Sciatic nerve (tissue), 2 donors: ENCODE measurements at places on chromosomes 6 and 20. TPM values are rescaled to one million over a fixed set of nuclear protein-coding genes. Genes with fewer than 3 reads are reported as not detected.
A peak's percentile ranks its signal among the peaks of the same experiment; 100 is the strongest.

- DNase-seq: no peak
Measured at GRCh38 chr6:163296835-163297519, 117.5 kb upstream of the QKI start.

DNA sequence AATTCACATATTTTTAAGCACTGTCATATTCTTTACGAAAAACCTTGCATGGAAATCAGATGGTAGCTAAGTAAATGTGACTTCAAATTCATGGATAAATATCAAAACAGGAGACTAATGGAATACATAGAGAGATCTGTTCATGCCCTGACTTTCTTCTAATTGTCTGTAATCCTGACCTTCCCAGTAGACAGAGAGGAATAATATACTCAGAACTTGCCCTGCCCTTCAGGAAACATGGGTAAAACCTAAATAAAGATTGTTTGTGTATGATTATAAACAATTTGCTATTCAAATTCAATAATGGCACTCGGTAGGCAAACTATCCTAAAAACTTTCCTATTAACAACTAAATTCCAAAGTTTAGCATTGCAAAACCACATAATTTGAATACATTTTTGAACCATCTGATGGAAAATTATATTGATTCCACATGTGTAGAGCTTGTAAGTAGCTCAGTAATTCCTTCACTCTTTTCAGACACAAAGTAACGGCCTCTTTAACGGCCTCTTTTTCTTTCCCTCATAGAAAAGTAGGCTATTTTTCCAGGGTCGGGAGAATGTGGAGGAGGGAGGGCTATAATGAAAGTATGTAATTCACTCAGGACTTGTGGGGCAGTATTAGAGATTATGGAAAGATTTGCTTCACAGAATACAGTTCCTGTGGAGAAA is 227.6 kb downstream of the ALDH8A1 start:
- DNase-seq: no peak

CYP39A1 gene
- total RNA-seq: 8.3 TPM

SLC22A16 gene
- 0.22 TPM for total RNA-seq

- DNase-seq: no peak
Measured at GRCh38 chr20:8589956-8590355, 457.9 kb downstream of the PLCB1 start.

LINC00237 gene
- not detected for total RNA-seq

CRISP2 gene
- total RNA-seq: not detected

- DNase-seq: no peak
Measured at GRCh38 chr6:22295145-22295544, 1.7 kb downstream of the PRL start.

SOX12 gene
- total RNA-seq: 17.0 TPM

CDSN gene
- total RNA-seq: not detected

- no peak for DNase-seq
Measured at GRCh38 chr6:27275025-27275956, 27.8 kb downstream of the PRSS16 start.

PLCG1 gene
- total RNA-seq: 148 TPM

CBLN4 gene
- 14.1 TPM for total RNA-seq

DNA sequence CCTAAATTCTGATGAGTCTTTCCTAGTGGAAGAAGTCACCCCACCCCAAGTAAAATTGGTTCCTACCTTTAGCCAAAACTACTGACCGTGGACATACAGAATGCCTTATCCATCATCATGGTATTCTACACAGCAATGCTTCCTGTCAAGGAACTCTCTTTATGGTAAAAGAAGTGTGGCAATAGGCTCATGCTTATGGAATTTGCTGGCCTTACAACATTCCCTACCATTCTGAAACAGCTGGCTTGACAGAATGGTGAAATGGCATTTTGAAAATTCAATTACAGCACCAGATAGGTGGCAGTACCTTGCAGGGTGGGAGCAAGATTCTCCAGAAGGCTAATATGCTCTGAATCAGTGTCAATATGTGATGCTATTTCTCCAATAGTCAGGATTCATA is 41.8 kb upstream of the BACH2 start:
- no peak for DNase-seq

- DNase-seq: no peak
Measured at GRCh38 chr20:6663751-6664388, 103.6 kb upstream of the BMP2 start.

PLAGL1 gene
- total RNA-seq: 65.8 TPM

GRCh38 chr6:143594647-143595046 is 83.1 kb upstream of the PHACTR2 start:
- no peak for DNase-seq

TAF8 gene
- 28.6 TPM for total RNA-seq

DNA sequence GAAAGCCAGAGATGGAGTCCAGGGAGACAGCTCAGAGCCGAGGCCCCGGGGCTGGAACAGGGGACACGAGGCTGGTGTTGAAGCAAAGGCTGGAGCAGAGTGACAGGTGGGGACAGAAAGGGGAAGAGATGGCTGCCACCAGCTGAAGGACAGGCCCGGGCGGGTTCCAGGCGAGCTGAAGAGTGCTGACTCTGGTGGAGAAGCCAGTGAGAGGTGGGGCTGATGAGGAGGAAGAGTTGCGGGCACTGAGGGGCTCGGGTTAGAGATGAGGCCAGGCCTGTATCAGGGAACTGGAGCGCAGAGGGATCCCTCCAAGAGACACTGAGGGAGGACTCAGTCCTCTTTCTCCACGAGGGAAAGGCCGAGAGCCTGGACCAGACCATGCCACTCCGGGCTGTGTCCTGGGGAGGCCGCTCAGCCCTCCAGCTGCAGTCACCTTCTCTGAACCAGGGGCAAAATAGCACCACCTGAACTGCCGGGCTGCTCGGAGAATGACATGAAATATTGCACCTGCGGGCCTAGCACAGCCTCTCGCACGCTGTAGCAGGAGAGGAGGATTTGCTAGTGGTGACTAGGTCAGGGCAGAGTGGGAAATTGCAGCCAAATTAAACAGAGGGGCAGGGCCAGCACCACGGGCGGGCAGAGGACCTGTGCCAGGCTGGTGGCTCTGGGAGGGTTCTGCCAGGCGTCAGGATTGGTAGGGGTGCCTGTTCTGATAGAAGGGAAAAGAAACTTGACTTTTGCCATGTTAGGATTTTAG is 175.9 kb downstream of the ZDHHC14 start:
- DNase-seq: no peak

- no peak for DNase-seq
Measured at GRCh38 chr6:3722785-3723184, 28.7 kb downstream of the PXDC1 start.

THEMIS gene
- total RNA-seq: 1.3 TPM

DNA sequence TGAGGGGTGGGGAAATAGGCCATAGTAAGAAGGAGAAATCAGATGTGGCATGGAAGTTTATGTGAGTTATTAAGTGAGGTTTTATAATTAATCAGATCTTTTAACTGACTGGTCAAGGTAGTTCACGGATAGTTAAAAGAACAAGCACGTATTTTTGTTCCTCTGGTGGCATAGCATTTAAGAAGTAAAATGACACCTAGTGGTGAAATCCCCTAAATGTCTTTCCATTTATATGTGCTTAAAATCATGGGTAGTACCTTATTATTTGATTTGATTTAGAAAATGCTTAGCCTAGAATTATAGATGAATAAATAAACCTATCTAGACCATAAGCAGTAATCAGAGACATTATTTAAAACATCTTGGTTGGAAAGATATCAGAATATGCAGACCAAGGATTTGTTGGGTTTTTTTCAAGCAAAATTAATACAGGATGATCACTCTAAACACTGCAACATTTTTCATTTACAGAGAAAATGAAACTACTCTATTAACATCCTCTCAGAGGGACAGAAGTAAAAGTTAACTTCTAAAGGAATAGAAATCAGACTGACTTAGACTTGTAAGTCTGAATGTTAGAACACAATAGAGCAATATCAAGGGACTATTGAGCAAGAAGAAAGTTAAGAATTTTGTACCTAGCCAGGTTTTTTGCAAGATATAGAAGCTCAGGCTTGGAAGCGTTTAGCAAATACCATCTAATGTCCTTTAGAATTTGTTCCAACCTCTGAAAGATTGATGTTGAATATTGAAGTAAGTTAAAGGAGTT is 81.1 kb downstream of the STXBP5 start:
- DNase-seq: no peak

DNA sequence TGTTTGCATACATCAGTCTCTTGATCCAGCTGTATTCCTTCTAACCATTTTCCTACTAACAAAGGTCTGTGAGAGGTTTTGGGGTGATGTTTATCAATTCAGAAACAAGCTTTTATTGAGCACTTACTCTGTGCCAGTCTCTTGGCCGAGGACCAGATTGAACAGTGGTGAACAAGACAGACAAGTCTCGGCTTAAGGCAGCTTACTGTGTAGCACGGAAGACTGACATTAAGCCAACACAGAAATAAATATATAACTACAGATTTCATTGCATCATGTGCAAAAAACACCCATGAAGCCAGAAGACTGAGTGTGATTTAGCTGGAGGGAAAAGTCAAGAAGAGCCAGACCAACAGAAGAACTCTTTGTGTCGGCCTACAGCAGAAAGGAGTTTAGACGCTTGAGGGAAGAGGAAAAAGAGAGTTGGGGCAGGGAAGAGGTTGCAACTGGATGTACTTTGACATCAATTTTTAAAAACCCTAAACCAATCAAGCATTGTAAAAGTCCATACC is 549.6 kb upstream of the CITED2 start:
- DNase-seq: no peak

DNA sequence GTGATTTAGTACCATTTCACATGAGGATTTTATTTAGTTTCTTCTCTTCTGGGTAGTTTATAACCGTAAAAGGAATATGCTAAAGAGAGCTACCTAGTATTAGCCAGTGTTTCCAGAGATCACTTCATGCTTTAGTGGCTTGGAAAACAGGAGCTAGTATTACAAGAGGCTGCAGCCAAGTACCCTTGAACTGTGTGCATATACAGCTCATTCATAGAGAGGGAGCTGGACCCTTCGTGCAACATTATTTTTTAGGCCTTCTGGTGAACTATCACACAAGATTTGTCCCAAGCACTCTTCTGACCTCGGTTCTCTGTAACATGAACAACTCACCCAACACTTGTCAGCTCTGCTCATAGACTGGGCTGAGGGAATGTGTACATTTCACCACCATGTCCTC is 74.9 kb upstream of the RIN2 start:
- DNase-seq: no peak

GRCh38 chr6:31403283-31404060 is at the start of gene MICA:
Gene MICA, plus strand, starts transcription at chr6:31403595. Its CDS starts 38 bp downstream, at chr6:31403633.
- DNase-seq: peak; percentile 93

- DNase-seq: peak; percentile 82
Measured at GRCh38 chr6:89412071-89413005, at the start of gene RRAGD. Gene RRAGD, minus strand, starts transcription at chr6:89412273. Its CDS starts 280 bp downstream, at chr6:89411993.

ASF1A gene
- total RNA-seq: 15.9 TPM

- DNase-seq: no peak
Measured at GRCh38 chr6:137231895-137232294, 12.7 kb upstream of the IFNGR1 start.

DNA sequence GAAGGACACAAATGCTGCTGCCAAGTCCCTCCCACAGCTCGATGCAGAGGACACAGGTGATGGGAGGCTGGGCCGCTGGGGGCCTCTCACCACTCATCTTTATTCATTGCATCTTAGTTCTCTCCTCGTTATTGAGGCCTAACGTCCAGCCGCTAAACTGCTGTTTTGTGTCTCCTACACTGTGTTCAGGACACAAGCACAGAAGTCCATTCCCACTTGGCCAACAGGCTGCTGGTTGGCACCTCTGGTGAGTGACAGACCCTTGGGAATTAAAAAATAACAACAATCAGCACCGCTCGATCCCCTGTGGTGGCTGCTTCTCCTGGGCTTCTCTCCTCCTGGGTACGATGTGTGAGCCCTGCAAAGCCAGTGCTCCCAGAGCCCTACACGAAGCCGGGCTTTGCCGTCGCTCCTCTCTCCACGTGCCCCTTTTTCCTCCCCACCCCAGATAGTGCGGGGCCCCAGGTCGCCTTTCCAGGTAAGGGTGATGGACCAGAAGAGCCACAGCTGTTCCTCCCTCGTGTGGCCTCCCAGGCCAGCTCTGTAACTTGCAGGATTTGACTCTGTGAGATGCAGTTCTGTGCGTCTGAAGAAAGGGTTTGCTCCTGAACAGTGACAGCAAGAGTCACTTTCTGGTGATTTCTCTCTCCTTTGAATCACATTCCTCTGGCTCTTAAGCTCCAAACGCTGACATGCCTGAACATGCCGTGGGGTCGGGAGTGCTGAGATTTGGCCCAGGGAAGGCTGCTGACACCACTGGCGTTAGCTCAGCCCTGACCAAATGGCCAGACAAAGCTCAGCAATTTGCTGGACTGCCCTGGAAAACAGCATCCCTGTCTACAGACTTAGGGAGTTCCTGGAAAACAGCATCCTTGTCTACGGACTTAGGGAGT is 59.3 kb downstream of the DLL1 start:
- DNase-seq: no peak

HLA-DQA2 gene
- 10.2 TPM for total RNA-seq

- DNase-seq: no peak
Measured at GRCh38 chr6:137759624-137760023, 107.4 kb upstream of the TNFAIP3 start.

GRCh38 chr6:63714091-63714490 is 78.5 kb downstream of the PHF3 start:
- DNase-seq: no peak

LY6G6D gene
- not detected for total RNA-seq

- DNase-seq: no peak
Measured at GRCh38 chr6:23655525-23655924, 470.5 kb upstream of the NRSN1 start.

TMEM244 gene
- not detected for total RNA-seq

GRCh38 chr6:150026976-150027805 is 1.9 kb upstream of the RAET1L start:
- DNase-seq: no peak

- DNase-seq: no peak
Measured at GRCh38 chr6:87498048-87498447, 25.3 kb downstream of the SLC35A1 start.

BHLHE23 gene
- not detected for total RNA-seq

DNA sequence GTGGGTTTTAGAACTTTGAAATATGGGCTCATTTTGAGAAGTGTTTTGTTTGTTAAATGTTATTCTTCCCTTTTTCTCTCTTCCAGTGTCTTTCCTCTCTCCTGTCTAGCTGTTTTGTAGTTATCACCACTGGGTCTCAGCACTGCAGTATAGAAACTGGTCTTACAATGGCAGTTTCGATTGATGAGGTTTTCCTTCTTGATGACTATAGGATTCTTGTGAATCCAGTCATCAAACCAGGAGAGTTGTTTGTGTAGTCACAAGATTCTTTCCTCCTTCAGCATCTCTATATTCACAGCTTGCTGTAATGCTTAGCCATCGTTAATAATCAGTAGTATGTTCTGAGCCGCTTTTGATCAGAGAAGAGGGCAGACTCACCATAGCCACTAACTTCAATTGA is 172.3 kb downstream of the OGFRL1 start:
- DNase-seq: no peak

HIVEP1 gene
- total RNA-seq: 48.6 TPM
